ENCODE measurements at places on chromosomes 3 and 15.

- DNase-seq: no peak
These were observed 26.9 kb upstream of the THRB start for GRCh38 chr3:24521420-24522145.

DNA sequence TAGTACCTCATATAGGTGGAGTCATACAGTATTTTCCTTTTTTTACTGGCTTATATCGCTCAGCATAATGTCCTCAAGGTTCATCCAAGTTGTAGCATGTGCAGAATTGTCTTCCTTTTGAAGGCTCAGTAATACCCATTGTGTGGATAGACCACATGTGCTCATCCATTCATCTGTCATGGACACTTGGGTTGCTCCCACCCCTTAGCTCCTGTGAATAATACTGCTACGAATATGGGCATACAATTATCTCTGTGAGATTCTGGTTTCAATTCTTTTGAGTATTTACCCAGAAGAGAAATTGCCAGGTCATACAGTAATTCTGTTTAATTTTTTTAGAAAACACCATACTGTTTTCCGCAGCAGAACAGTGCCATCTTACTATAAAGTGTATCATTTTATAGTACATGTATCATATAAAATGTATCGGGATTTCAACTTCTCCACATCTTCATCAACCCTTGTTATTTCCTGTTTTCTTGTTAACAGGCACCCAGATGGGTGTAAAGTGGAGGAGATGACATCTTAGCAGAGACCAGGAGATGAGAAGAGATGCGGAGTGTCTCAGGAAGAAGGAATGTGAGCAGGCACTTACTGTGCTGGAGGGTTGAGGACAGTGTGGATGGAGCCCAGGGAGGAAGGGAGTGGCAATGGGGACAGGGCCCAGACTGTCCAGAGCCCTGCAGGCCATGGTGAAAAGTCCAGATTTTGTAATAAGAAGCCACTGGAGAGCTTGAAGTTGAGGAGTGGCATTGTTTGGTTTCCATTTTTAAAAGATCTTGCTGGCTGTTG is 27.0 kb upstream of the PRR23E start:
- no peak for DNase-seq

- no peak for DNase-seq
These were observed 2.7 kb downstream of the C3orf22 start for GRCh38 chr3:126555795-126556636.

- no peak for DNase-seq
These were observed 45.2 kb upstream of the ABI3BP start for GRCh38 chr3:101038393-101038792.

DNA sequence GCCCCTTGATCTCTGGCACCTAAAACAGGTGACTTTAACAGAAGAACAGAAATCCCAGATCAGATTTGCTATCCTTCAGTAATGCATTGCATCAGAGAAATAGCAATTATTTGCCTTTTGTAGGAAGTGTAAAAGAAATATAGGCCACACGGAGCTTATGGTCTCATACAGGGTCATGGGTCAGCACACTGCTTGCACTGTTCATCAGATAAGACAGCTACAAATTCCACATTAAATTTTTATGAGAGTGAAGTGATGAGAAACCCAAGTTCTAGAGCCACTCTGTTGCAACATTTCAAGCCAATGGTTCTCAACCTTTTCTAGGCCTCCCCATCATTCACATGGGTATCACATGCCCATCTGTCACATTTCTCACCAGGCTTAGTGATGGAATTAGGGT is 33.4 kb upstream of the TMEM87A start:
- no peak for DNase-seq
